GM06990 (cell line): ENCODE measurements at places on chromosomes 16 and 17.
A peak's percentile ranks its signal among the peaks of the same experiment; 100 is the strongest.

DNA sequence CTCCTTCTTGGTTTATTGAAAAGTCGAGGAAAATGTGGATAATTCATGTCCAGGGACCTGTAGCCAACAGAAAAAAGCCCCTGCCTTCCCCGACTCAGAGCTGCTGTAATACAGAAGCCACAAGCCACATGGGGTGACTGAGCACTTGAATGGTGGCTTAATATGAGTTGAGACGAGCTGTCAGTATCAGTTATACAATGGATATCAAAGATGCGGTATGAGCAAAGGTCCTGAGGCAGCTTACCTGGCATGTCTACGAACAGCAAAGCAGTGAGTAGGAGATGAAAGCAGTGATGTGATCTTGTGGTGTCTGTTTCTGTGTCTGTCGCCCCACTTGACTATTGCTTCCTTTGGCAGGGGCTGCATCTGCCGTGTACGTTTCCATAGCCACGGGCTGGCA lies 12.2 kb upstream of the RMI2 start:
- DNase-seq = no peak

DNA sequence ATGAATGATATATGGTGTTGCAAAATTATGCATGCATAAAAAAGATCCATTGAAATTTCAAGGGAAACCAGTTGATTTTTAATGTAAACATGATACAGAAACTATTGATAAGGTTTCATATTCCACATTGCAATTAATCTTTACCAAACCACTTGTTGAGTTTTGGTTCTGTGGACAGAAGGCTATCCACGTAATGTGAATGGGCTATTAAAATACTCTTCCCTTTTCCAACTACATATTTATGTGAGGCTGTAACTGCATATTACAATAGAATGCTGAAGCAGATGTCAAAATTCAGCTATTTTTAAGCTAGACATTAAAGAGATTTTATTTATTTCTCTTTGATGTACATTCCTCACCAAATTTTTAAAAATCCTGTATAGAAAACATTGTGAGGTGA lies 33.7 kb upstream of the VPS4A start:
- DNase-seq = no peak

GRCh38 chr17:74359916-74360315 lies 1.8 kb downstream of the BTBD17 start:
- DNase-seq = no peak

DNA sequence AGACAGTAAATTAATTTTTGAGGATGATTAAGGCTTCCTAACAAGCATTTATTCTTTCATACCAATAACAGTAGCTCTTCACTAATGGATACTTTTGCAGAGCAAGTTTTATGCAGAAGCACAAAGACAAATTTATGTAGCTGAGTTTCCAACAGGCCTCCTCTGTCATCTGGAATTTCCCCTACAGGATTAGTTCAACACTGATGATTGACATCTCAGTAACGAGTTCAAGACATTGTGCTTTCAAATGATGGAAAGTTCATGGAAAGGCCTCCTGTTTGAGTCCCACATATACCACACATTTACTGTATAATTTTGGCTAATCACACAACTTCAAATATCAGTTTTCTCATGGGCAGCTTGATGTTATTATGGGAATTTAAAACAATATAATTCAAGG lies 40.6 kb downstream of the ABCA10 start:
- no peak for DNase-seq

DNA sequence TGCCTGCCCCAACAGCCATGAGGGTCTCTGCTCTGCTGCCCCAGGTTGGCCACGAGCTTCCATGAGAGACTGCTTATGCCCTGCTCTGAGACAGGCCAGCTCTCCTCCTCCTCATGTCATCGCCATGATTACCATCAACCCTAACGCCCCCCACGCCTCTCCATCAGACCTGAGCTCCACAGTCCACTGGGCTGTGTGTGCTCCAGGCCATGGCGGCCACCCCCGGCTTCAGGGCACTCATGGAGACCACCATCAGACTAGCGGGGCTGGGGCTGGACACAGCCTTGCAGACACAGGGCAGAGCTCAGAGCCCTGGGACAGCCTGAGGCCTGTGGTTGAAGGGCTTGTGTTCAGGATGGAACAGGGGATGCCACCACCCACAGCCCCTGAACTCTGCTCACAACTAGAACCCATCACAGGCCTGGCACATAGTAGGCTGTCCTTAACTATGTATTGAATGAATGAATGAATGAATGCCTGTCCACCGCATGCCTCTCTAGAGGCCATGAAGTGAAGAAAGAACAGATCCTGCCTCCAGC lies 14.6 kb downstream of the CNGB1 start:
- DNase-seq = no peak

GRCh38 chr16:89084814-89085612 lies 8.6 kb upstream of the ACSF3 start:
- DNase-seq = no peak

- DNase-seq = no peak
Measured at GRCh38 chr17:14156689-14157088, 80.0 kb downstream of the CDRT15 start.

GRCh38 chr16:14434860-14435259 lies 195.2 kb downstream of the PARN start:
- no peak for DNase-seq

DNA sequence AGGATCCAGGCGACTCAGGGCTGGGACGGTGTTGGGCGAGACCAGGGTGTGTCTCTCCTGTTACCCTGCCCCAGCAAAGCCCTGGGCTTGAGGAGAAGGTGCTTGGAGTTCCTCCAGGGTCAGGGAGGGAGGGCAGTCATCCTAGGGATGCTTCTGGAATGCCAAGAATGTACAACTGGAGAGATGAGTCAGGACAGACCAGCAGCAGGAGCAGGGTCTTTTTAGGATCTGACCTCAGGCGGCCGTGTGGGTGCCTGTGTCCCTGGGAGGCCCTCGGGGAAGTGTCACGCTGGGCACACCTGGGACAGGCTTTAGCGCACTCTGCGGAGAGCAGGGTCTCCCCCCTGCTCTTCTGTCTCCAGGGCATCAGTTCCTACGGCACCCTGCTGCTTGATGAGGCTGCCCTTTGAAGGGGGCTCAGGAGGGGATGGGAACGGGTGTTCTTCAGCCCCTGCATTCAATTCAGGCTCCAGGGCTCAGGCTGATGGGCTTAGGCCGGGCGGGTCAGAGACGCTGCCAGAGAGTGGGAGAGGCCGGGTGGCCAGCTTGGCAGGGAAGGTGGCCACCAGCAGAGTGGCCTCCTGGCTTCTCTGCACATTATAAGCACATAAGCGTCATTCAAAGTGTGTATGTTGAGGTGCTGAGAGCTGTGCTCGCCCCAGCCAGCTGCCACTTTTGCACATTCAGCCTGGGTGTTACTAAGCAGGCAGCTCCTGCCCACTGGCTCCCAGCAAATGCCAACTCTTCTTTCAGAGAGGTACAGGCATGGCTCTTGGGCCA lies 8.4 kb upstream of the MTSS2 start:
- DNase-seq = no peak

- no peak for DNase-seq
Measured at GRCh38 chr17:45577571-45578279, 87.2 kb upstream of the PLEKHM1 start.

- DNase-seq = no peak
Measured at GRCh38 chr17:82440991-82441627, 9.4 kb downstream of the CYBC1 start.

DNA sequence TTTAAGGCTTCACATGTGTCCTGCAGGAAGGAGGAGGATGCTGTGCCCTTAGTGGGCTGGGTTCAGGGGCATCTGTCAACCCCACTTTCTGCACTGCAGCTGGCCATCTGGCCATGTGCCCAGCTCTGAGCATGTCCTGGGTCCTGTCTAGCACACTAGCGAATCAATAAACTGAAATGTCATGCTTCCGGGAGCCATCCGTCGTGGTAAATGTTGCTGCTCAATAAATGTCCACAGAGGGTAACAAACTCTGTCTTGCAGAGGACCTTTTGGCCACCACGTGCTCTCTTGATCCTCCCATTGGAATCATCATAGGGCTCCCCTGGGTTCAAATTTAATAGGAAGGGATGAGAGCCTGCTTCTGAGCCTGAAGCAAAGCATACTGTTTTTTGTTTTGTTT lies 168.6 kb upstream of the PIRT start:
- no peak for DNase-seq

DNA sequence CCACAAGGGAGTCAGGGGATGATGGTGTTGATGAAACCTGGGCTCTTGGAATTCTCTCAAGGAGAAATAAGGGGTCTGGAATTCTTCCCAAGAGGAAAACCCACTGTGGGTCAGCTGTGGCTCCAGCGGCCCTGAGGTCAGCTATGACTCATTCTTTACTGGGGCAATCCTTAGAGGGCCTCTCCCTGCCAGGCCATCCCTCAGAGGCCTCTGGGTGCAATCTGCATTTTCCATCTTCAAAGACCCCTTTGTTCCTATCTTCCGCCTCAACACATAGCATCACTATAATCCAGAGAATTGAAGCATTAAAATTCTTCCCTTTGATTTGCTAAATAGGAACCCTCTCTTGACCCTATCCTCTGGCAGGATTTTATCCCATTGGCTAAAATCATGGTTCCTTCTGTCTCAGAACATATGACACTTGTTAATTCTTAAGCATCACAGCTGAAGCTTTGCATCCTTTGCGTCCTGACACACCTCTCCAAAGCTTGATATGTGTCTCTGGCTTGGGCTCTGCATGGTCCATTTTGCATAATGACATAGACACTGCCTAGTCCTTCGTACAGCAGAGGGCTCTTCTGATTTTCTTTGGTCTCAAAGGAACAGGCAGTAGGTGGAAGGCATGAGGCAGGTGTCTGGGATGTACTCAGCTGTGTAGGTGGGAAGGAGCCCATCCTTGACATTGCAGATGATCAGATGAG lies 4.4 kb upstream of the KRT37 start:
- no peak for DNase-seq

- no peak for DNase-seq
Measured at GRCh38 chr16:30743716-30744115, 4.5 kb upstream of the PHKG2 start.

DNA sequence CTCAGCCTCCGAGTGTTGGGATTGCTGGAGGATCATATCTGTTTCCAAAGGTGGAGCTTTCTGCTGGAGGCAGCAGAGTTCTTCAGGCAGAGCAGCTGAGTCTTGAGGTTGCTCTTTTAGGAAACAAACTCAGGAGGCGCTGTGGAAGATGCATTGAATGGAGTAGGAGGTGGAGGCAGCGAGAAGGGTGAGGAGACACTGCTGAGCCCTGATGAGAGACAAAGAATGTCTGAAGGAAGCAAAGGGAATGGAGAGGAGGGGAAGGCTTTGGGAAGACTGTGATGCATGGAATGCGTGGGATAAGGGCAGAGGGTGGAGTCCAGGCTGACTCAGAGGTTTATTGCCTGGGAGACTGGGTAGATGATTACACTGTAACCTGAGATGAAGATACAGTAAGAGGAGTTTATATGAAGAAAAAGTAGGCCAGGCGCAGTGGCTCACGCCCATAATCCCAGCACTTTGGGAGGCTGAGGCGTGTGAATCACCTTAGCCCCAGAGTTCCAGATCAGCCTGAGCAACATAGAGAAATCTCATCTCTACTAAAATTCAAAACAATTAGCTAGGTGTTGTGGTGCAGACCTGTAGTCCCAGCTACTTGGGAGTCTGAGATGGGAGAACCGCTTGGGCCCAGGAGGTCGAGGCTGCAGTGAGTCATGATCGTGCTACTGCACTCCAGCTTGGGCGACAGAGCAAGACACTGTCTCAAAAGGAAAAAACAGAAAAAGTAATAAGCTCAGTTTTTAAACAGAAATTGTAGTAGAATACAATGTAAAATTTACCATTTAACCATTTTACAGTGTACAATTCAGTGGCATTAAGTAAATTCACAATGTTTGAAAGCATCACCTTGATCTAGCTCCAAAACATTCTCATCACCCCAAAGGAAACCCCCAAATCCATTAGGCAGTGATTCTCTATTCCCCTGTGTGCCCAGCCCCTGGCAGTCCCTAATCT lies 17.8 kb upstream of the TMEM219 start:
- DNase-seq = no peak

- no peak for DNase-seq
Measured at GRCh38 chr17:42883802-42884558, 16.6 kb upstream of the G6PC1 start.

- no peak for DNase-seq
Measured at GRCh38 chr17:58156839-58157803, 8.9 kb downstream of the OR4D1 start.

DNA sequence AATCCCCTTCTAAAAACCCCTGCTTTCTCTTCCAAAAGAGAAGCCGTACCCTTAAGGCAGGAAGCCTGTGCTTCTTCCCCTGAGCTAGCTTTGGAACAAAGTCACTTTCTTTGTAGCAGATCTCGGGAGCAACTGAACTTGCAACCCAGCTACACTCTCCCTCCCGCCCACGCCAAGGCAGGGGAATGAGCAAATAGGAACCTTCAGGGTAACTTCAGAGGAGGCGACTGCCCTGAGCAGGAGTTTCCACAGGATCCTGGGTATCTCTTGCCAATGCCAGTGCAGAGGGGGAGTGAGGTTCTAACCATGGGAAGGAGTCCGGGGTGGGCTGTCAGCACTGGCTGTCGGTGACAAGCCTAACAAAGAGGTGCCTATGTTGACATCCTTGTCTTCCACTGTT lies 5.9 kb upstream of the PIRT start:
- no peak for DNase-seq

GRCh38 chr17:27593857-27594255 lies 37.1 kb upstream of the LGALS9 start:
- no peak for DNase-seq

- DNase-seq = no peak
Measured at GRCh38 chr16:18833707-18834505, 32.6 kb upstream of the ARL6IP1 start.

DNA sequence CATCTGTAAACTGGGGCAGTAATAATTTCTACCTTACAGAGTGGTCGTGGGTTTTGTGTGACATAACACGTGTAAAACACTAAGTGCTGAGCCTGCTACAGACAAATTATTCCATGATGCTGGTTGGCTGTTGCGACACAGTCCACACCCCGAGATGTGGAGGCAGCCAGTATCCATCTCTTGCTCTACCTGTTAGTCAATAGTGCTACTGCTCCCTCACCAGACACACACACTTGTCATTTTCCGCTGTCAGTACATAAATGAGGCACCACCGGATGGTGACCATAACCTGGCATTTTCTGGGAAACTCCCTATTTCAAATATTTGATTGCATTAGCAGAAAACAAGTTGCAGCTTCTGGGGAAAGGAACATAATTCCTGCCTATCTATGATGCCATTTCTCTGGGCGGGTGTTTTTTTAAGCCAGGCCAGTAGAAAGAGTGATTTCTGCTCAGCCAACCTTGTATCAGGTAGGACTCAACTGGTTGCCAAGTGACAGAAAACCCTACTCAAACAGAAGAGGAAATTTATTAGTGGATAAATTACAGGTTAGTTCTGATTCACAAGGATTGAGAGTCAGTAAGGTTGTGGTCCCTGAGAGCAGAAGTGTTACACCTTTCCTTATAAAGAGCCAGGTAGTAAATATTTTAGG lies 24.1 kb downstream of the DNAJA2 start:
- DNase-seq = peak; percentile 34
